Fibroblast of pulmonary artery (primary cell): ENCODE measurements at places on chromosomes 7 and 10.

- peak; percentile 70 for DNase-seq
Measured at GRCh38 chr7:149719050-149719899, 54.1 kb downstream of the ZNF467 start.

GRCh38 chr10:72563327-72563932 is 62.4 kb downstream of the MICU1 start:
- no peak for DNase-seq

DNA sequence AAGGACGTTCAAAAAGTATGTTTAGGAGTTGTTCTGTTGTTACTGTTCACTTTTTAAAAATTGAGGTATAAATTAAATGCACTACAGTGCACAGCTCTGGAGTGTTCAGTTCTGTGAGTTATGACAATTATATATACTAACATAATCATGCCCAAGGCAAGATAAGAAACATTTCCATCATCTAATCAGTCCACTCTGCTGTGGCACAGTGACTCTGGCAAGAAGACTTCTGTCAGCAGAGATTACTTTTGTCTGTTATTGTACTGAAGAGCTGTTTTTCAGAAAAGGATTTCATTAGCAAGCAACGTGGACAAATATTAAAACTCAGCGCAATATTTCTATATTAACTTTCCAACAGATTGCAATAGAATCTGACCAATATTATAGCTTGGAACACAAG is 32.0 kb downstream of the ICA1 start:
- DNase-seq, result no peak

DNA sequence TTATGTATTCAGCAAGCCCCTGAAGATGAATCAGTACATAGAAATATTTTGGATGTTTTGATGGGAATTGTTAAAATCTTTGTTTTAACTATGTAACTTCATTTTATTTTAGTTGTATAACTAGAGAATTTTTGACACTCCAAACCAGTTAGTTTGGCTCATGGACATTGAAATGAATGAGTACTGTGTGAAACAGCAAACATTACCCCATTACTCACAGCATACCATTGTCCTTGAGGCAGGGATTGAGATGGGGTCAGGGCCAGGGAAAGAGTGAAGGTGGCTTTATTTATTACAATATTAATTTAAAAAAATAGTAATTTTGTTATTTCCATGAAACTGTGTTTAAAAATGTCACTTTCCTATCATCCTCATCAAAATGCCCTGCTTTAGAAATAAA is 4.8 kb upstream of the BMPER start:
- DNase-seq, result no peak

GRCh38 chr7:91239171-91239604 is 25.0 kb upstream of the FZD1 start:
- DNase-seq, result peak; percentile 91

GRCh38 chr10:21160116-21160515 is 263.0 kb upstream of the NEBL start:
- no peak for DNase-seq

DNA sequence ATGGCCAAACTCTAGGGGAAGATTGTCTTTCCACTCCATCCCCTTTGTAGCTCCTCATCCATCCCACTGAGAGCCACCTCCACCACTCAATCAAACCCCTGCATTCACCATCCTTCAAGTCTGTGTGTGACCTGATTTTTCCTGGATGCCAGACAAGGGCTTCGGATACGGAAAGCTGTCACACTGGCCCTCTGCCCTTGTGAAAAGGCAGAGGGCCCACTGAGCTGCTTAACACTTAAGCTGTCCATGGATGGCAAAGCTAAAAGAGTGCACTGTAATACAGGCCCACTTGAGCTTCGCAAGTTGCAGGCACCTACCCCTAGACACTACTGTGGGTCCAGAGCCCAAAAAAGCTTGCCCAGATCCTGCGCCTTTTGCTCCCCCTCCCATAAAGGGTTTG is 237.2 kb downstream of the MAGI2 start:
- DNase-seq, result no peak

DNA sequence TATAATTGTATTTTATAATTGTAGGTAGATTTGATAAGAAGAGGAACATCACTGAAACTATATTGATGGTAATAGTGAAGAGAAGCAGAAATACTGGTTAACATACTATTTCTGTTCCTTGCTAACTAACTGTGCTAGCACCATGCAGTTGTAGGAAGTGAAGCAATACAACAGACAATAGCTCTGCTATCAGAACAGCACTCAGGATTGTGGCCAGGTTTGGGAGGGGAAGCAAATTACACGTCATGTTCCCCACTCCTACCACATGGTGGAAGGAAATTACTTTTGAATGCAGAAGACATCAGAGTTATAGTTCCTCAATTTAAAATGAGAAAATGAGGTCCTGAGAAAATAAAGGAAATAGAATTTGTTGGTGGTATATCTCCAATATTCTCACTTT is 151.1 kb downstream of the DGKB start:
- DNase-seq, result peak; percentile 90
